ENCODE measurements at places on chromosomes 1 and 21.

DNA sequence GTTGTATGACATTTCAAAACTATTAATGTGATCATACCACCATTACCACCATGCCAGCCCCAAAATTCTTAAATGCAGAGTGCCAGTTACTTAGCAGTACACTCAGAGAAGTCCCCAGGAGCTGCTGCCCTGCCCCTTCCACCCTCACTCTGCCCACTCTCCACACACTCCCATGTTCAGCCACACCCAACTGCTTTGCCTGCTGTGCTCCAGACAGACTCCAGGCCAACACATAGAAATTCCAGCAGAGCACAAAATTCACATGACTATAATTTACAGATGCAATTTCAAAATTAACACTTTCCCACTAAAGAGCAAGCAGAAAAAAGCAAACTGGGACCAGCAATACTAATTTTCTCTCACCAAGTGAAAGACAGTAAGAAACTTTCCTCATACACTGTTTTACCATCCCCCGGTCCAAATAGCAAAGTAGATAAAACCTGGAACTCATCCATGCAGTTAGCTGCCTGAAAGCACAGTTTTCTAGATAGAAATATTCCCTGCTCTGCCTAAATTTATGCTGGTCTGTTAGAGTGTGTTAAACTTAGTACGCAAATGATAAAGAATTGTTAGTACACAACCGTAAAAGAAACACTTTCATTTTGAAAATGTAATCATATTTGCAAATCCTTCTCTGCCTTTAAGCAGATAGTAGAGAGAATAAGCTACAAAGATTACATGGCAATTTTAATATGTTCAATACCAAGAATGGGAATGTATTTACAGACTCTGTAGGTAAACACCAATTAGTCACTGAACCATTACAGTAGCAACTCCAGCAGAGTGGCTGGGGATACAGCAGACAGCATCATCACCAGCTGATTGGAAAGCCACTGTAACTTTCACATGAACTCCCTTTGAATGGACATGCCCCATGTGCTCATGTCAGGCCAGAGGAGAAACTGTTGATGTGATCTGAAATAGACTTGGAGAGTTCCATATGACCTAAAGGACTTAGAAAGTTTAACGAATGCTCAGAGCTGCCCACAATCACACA, 176.5 kb downstream of the VAV3 start:
- DNase-seq: no peak

DNA sequence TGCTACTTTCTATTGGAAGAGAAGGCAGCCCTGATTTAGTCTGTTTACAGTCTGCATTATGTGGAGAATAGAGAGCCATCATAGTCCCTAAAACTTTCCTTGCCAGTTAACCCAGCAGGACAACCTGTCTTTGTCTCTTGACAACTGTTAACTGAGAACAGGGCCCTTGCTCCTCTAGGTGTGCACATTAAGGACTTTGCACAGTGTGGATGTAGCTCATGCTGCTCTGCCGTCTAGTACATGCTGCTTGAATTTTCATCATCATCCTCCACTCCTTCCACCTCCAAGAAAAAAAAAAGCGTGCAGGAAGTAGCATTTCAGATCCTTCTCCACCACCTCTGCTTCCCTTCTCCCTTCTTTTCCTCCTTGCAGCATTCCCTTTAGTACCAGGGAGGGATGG, 91.5 kb downstream of the PBX1 start:
- DNase-seq: no peak

GRCh38 chr1:157880621-157881020, 39.0 kb upstream of the CD5L start:
- DNase-seq: no peak

GRCh38 chr1:208292908-208293307, 48.7 kb upstream of the PLXNA2 start:
- no peak for DNase-seq

DNA sequence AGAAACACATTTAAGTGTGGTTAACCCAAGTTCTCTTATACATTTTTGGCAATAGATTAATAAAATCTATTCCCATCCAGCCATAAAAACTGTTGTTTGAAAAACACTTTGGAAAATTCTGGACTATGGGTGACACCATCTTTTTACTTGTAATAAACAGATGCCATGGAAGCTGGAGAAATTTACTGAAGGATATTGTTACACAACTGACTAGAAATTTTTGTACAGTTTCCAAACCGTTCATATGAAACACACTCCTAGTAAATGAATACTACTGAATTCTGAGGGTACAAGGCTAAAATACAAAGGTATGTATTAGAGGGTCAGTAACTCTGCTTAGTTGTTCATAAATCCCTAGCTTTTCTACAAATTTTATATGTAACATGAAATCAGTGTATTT, 48.7 kb downstream of the TRIM33 start:
- no peak for DNase-seq

- no peak for DNase-seq
Observed at GRCh38 chr1:186605762-186606350, 74.4 kb downstream of the PTGS2 start.

GRCh38 chr1:161382214-161383019, 14.7 kb upstream of the CFAP126 start:
- DNase-seq: no peak

DNA sequence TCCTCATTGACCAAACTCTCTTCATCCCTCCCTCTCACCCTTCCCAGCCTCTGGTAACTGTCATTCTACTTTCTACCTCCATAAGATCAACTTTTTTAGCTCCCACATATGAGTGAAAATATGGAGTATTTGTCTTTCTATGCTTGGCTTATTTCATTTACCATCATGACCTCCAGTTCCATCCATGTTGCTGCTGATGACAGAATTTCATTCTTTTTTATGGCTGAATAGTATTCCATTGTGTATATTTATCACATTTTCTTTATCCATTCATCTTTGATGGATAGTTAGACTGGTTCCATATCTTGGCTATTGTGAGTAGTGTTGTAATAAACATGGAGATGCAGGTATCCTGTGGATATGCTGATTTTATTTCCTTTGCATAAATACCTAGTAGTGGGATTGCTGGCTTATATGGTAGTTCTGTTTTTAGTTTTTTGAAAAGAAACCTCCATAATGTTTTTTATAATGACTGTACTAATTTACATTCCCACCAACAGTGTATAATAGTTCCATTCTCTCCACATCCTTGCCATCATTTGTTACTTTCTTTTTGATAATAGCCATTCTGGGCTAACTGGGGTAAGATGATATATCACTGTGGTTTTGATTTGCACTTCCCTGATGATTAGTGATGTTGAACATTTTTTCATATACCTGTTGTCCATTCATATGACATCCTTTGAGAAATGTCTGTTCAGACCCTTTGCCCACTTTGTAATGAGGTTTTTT, 35.7 kb downstream of the IARS2 start:
- no peak for DNase-seq

DNA sequence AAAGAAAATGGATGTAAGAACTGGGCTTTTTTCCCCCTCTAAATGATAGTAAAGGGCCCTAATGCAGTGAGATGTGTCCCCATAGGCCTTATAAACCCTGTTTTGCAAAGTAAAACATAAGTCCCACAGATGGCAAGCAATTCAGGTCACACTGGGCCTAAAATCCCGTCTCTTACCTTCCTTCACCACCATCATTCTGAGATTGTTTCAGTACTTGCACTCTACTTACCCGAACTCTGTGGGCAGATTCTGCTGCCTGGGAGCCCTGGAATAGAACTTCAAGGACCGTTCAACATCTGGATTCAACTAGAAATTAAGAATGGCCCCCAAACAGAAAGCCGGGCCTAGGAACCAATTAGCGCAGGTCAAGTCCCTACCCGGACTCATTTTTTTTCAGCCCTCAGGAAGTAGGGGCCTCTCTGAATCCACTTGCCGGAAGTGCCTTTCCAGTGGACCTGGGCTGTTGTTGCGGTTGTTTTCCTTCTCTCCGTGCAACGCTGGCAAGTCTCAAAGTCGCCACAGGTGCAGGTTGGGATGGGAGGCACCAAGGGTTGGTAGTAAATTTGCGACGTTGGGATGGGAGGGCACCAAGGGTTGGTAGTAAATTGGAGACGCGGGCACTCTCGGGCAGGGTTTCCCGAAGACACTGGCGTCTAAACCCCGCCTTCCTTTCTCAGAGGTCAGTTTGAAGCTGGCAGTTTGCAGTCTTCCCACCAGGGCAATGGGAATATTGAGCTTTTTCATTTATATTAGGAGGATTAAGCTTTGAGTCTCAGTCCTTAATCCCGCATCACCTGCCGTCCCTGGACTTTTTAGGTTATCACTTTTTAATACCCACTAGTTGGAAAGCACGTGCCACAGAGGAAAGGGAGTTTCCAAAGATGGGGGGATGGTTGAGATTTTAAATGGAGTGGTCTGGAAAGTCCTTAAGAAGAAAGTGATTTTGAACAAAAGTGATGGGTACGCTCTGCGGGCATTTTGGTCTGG, at the start of gene TMEM69:
Gene TMEM69 (plus strand): TSS at position 428 of the 987 bp plus-strand sequence. CDS start 2,888 bp downstream, outside the sequence.
- DNase-seq: peak; percentile 61

DNA sequence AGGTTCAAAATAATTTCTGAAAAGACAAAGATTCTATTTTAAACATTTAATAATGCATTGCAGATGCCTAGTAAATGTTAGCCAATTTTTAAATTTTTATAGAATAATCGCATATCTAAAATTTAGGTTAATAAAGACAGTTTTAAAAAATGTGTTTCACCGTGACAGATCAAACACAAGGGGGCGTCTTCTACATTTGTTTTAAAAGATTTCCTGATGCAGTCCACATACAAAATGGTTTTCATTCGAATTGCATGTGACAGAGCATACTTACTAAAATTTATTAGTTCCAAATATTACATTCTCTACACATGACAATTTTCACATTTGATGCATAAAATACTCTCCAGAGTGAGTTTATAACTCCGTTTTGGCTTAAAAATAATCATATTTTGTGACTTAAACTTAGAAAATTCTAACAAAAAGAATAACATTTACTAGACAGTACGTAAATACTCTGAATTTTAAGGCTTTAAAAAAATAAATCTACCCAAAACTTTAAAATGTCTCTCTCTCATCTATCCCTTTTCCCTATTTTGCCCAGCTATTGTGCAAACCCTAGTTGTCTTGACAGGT, 75.5 kb downstream of the ADAMTS1 start:
- no peak for DNase-seq

- DNase-seq: no peak
Observed at GRCh38 chr21:39616211-39616772, 3.6 kb downstream of the B3GALT5 start.

DNA sequence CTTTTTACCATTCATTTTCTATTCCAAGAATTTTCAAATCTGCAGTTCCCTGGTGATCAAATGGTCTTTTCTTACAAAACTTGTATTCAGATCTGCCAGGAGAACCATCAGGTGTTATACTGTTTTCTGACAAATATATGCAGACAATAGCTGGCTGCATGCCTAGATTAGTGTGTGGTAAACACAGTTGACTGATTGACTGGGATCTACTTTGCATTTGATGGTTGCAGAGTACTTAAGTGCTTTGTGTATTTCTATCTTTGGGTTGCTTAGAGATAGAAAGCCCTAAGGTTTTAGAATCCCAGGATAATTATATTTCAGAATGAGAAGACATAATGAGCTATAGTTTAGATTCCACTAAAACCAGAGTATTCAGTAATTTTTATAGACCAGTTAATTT, 102.0 kb upstream of the CHODL start:
- DNase-seq: no peak
